Stomach (tissue), 19 donors: ENCODE measurements at places on chromosomes 16 and 17. TPM values are rescaled to one million over a fixed set of nuclear protein-coding genes. Genes with fewer than 3 reads are reported as not detected.

The CPSF4L gene
- total RNA-seq = not detected

The CDRT15 gene
- total RNA-seq = not detected

DNA sequence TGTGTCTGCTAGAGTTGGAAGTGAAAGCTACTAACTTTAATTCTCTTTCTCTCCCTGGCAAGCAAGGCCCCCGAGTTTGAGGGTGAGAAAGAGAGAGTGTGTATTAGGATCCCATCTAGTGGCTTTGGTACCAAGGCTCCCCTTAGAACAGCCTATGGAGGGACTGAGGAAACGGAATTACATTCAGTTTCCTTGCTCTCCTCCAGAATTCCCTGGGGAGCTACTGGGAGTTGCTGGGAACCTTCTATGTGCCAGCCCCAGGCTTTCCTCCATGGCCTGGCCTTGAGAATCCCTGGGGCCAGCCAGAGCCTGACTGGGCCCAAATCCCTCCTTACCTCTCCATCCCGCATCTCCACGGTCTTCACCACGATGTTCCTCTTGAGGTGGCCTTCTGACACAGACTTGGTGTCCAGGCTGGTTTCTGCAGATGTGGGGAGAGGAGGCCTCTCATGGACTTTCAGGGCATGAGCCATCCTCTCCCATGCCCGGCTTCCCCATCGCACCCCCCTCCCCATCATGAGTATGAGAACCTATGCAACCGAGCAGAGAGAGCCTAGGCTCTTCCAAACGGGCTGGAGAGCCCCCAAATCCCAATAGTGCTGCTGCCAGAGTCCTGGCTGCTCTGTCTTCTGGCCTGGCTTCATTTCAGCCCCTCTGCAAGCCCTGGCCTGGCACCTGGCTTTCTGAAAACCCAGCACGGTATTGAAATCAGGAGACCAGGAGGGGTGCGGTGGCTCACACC lies 7.4 kb downstream of the GFAP start:
- no peaks in the 10 kb centered on the region for H3K36me3 ChIP-seq
- no peak overlapping the region for H3K4me3 ChIP-seq
- no peak for DNase-seq
- H3K27ac ChIP-seq = no peak overlapping the region
- no peaks in the 10 kb centered on the region for H3K27me3 ChIP-seq
- H3K4me1 ChIP-seq = peaks cover 14% of the 10 kb centered on the region

GRCh38 chr17:33240362-33240761 lies 52.7 kb downstream of the ASIC2 start:
- DNase-seq = peak; percentile 23
- no peaks in the 10 kb centered on the region for H3K27me3 ChIP-seq
- no peaks in the 10 kb centered on the region for H3K36me3 ChIP-seq
- no peaks in the 10 kb centered on the region for H3K4me1 ChIP-seq

DNA sequence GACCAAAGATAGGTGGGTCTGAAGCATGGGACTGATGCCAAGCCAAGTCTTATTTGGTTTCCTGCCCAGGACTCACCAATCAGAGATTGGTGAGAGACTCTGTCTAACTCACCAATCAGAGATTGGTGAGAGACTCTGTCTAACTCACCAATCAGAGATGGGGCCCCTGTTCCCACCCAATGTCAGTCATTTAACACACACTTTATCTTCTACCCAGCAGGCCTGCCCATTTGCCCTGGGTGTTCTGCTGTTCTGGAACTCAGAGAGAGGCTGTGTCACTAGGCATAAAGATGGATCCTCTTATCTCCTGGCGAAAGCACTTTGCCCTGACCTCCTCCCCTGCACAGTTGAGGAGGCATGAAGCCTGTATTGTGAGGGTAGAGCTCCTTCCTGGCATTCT lies 5.4 kb upstream of the RHOT1 start:
- H3K4me3 ChIP-seq = no peak overlapping the region
- H3K27ac ChIP-seq = no peak overlapping the region
- peaks cover 21% of the 10 kb centered on the region for H3K4me1 ChIP-seq
- no peaks in the 10 kb centered on the region for H3K36me3 ChIP-seq
- H3K27me3 ChIP-seq = no peaks in the 10 kb centered on the region

DNA sequence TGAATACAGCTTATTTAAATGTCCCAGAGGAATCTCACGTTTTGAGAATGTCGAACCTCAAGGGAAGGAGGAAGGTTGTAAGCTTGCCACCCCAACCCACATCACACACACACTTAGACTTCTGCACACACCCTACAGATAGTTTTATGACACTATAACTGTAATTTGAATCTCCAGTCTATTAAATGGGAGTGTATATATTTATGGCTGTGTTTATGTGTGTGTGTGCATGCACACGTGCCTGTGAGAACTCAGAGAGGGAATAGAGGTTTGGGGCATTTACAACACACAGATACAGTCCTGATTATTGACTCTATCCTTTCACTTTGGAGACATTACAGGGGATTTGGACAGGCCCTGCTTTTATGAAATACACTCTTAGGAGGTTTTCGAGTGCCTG lies 171.5 kb upstream of the MAF start:
- no peaks in the 10 kb centered on the region for H3K36me3 ChIP-seq
- no peak overlapping the region for H3K4me3 ChIP-seq
- H3K4me1 ChIP-seq = peaks cover 44% of the 10 kb centered on the region
- no peak for DNase-seq

- H3K4me3 ChIP-seq = no peak overlapping the region
- no peak overlapping the region for H3K27ac ChIP-seq
- no peak for DNase-seq
- no peaks in the 10 kb centered on the region for H3K36me3 ChIP-seq
Measured at GRCh38 chr17:6241996-6242395, 171.8 kb downstream of the WSCD1 start.

DNA sequence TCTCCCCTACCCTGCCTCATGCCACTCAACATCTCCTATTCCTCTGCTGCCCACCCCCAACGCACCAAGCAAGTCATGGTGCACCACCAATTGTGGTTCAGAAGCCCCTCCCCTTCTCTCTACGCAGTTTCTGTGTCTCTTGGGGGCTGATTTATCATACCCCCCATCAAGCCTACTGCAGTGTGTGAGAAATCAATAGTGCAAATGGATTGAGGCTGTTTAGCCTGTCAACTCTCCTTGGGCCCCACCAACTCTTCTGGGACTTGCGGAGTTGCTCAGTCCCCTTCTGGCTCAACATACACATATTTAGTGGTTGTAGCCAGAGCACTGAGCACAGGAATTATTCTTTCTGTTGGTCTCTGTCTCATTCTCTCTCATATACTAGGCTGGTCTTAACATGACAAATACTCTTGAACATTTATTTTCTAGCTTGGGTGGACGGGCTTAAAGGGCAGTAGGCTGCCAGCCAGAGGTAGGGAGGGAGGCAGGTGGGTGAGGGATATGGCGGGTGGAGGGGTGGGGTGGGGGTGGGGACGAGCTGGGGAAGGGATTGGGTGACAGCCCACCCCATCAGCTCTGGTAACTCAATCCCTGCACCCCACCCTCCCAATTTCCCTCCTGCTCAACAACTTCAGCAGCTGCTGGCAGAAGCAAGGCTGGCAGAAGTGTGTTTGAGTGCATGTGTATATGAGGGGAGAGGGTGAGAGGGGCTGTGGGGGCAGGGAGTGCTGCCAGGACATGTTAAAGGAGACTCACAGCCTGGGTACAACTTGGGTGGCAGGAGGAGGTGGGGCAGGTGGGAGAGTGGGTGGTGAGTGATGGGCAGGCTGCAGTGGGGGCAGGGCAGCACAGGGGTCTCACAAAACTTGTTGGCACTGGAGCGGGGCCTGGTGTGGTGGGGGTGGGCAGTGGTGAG lies 4.9 kb downstream of the RARA start:
- H3K27ac ChIP-seq = no peak overlapping the region
- no peak for DNase-seq
- H3K4me3 ChIP-seq = no peak overlapping the region
- H3K36me3 ChIP-seq = no peaks in the 10 kb centered on the region
- H3K4me1 ChIP-seq = peaks cover 92% of the 10 kb centered on the region

DNA sequence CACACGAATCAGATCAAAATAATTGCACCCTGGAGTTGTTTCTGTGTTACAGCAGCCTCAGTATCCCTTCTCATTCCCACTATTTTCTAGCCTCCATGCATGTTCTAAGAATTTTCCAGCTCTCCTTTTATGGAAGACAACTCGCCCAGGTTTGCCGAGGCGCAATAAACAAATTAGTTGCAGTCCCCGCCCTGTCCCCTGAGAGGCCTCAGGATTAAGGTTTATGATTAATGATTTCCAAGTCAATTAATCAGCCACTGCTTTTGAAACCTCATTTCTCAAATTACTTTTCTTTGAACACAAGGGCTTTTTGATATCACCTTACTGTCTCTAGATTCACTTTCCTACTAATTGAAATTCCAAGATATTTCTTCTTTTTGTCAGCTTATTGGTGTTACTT lies 138.3 kb upstream of the HSBP1 start:
- H3K27ac ChIP-seq = no peak overlapping the region
- DNase-seq = no peak

DNA sequence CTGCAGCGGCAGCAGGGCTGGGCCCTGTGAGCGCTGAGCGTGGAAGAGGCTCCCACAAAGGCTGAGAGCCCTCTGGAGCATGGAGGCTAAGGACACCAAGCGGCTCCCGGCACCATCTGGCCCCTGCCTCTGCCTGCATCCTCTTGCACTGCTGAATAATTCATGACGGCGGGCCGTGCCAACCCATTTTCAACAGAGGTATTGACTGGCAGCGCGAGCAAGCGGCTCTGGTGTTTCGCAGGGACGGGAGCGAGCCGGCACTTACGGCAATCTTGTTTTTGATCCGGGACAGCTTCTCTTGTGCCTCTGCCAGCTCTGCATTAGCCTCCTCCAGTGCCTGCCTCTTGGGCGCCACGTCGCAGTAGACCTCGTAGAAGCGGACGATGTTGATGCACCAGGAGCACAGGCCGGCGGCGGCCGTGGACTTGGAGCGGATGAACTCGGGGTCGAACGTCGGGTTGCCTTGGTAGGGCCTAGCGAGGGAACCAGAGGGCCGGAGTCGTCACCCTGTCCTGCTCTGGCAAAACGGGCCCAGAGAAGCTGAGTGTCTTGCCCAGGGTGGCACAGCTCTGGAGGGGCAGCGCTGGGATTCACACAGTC lies 80.4 kb downstream of the PGS1 start:
- no peaks in the 10 kb centered on the region for H3K4me1 ChIP-seq
- H3K36me3 ChIP-seq = no peaks in the 10 kb centered on the region
- no peak overlapping the region for H3K4me3 ChIP-seq
- no peak overlapping the region for H3K27ac ChIP-seq
- H3K27me3 ChIP-seq = peaks cover 8% of the 10 kb centered on the region

- no peaks in the 10 kb centered on the region for H3K27me3 ChIP-seq
- no peak for DNase-seq
- no peak overlapping the region for H3K4me3 ChIP-seq
- H3K27ac ChIP-seq = no peak overlapping the region
Measured at GRCh38 chr17:78022425-78022824, 63.9 kb downstream of the TNRC6C start.
